ENCODE measurements at places on chromosomes 6 and 20. TPM values are rescaled to one million over a fixed set of nuclear protein-coding genes. Genes with fewer than 3 reads are reported as not detected.

DNA sequence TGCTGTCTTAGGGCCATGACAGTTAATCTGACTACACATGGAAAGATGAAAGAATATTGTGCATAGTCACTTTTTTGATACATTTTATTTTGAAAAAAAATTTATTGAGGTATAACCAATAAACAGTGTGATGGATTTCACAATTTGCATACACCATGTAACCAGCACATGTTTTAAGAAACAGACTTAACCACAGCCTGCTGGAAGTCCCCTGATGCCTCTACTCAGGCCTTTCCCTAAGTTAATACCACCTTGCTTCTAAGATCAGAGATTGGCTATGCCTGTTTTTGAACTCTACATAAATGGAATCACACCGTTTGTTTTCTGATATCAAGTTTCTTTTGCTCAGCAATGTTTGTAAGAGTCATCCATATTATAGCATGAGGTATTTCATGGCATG, 136.3 kb downstream of the CFAP61 start:
- DNase-seq = no peak

The TMC2 gene
- total RNA-seq = not detected

The IL17A gene
- not detected for total RNA-seq

GRCh38 chr6:47298475-47298874, 11.2 kb downstream of the TNFRSF21 start:
- DNase-seq = no peak

The SAMD5 gene
- 11.5 TPM for total RNA-seq

The SLC17A9 gene
- total RNA-seq = 20.1 TPM

GRCh38 chr6:36320475-36320874, 16.2 kb downstream of the BNIP5 start:
- no peak for DNase-seq

The PRSS35 gene
- total RNA-seq = not detected

DNA sequence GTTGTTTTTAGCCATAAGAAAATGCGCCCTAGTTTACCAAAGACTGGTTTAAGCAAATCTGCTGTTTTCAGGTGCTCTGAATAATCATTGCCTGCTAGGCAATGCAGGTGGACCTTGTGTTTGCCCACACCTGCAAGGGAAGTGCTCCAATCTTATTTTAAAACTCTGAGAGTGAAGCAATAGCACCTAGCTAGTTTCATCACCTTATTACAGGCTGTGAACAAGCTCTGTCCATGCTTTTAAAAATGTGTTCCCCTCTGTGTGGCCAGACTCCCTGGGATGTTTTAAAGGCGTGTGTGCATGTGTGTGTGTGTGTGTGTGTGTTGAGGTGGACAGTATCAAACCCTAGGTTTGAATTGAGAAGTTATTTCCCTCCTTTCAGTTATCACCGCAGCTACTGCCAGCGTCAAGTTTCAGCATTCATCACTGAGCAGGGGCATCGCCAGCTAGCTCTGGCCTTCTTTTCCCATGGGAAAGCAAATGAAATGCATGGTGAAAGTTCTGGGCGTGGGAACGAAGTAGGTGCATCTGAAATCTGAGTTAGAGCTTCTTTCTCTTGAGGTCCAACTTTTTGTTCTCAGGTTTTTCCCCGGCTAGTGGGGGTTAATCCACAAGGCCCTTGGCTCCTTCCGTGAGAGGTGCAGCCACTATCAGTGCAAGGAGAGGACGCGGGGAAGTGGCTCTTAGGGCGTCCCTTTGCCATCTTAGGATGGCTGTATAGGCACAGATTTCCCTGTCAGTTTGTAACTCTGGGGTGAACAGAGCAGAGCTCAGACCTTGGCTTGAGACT, 30.8 kb downstream of the DUSP22 start:
- no peak for DNase-seq

DNA sequence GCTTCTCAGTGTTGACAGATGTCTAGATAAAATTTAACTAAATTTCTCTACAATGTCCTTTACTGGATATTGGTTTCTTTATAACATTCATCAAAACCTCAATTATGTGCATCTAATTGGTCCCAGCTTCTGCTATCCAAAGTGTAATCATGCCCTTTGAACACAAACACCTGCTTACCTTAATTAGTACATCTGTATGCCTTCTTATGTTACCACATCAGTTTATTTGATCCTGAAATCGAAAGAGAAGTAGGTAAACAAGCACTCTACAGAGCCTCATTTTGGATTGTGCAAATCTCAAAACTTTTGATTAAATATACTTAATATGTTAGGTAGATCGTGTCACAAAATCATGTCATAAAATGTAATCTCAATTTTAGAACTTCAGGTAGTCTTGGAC, 36.5 kb downstream of the TAB2 start:
- DNase-seq = no peak

GRCh38 chr6:74519163-74519562, 686.7 kb downstream of the COL12A1 start:
- no peak for DNase-seq

The GSTA3 gene
- not detected for total RNA-seq

The EPB41L2 gene
- 4.7 TPM for total RNA-seq

DNA sequence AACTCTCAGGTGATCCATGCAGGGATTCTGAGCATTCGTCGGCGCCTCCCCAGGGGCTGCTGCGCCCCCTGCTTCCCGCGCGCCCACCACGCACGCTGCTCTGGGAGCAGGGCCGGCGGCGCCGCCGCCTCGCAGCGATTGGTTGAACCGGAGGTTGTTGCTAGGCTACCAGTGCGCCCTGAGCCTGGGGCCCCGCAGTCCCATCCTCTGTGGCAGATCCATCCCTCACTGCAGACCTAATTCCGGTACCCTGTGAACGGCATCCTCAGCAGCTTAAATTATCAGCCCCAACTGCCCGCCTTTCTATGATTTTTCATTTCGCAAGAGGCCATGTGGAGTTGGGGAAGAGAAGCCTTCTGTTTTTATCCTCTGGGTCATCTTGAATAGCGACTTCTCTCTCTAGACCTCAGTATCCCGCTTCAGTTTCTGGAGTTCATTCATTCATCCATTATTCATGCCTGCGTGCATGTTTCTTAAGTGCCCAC, 15.4 kb downstream of the PNPLA1 start:
- no peak for DNase-seq

GRCh38 chr20:33272155-33272873, 10.7 kb upstream of the BPIFB1 start:
- no peak for DNase-seq

DNA sequence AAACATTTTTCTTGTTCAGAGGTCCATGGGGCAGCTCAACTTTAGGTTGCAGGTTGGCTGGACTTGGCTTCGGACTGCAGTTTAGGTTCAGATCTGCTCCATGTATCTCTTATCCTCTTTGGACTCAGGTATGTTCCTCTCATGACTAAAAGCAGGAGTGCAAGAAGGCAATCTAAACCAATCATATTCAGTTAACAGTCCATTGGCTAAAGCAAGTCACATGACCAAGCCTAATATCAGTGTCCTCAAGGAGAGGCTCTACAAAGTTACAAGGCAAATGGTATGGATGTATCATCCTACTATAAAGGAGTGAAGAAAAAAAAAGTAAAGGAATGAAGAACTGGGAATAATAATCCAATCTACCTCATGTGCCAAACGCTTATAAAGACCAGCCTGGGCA, 2.5 kb upstream of the ACTR5 start:
- DNase-seq = no peak

DNA sequence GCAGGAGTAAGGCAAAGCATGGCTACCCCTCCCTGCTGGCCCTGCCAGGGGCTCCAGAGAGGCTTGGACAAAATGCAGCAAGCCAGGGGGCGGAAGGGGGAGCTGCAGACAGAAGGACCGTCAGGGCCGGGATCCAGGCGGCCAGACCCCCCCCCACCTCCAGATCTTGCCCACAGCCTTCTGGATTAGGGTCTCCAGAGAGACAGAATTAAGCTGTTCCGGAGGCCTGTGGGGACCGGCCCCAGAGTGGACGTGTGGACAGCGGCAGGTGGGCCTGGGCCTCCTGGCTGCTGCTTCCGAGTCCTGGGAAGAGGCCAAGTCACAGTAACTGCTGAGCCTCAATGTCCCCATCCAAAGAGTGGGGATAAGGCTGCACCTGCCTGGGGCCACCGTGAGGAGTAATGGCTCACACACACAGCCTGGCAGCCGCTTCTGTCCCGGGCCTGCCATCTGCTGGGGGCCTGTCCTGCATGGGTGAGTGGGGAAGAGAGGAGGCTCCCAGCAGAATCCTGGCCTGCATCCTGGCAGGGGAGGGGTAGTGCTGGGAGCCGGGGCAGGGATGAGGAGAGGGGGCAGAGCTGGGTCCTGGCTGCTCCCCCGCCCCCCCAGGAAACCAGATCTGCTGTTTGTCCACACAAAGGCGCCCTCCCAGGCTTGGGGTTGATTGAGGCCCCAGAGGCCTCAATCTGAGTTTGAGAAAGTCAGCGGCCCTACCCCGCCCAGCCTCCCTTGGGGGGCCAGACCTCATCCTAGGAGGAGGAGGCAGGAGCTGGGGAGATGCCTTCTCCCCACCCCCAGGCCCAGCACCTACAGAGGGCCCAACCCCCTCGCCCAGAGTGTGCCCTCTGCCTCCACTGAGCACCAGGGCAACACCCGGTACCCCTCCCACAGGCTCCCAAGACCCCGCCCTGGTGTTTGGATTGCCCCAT, 3.9 kb downstream of the LAMA5 start:
- DNase-seq = no peak

The TFAP2A gene
- total RNA-seq = 14.2 TPM

DNA sequence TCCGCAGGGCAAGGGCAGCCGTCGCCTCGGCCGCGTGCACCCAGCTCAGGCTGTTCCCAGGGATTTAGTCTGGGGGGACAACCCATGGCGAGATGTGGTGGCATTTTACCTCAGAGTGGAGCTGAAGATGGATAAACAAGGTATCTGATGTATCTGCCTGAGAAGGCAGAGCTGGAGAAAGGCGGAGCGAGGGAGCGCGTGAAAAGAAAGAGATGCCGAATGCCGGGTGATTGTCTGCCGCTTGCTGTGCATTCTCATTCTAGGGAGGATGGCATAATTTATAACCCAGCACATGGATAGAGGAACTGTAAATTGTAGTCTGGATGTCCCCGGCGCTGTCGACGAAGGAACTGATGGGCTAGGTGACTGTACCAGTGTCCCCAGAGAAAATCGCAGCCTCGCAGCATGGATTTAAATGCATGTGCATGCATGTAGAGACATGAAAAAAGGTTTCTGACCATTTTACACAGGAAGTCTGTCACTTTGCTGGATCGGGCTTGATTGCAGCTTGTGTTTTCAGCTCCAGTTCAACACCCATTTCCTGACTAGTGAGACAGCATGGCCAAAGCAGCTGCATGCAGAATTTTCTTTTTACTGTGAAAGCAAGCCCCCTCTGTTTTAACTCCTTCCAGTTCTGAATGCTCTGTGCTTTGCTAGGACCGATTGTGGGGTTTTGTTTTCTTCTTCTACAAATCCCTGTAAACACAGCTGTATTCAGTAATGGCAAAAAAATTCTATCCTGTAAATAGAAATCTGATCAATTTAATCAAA, 149.7 kb downstream of the PRL start:
- DNase-seq = no peak

DNA sequence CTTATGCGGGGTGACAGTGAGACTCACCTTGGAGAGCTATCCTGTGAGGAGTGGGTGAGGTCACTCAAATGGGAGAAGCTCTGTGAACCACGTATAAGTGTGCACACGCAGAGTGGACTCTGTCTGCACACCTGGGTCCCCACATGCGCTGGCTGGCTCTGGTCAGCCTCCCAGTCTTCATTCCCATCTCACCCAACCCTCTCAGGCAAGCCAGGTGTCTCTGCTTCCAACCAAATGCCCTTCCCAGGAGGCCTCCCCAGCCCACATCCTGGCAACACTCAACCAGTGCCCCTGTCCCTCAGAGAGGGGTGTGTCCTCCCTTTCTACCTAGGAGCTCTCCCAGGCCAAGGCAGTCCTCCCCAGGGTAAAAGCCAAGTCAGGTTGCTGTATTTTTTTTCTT, 8.0 kb upstream of the PI16 start:
- DNase-seq = no peak

The MOG gene
- total RNA-seq = not detected
